ENCODE measurements at places on chromosomes 2 and 18.

DNA sequence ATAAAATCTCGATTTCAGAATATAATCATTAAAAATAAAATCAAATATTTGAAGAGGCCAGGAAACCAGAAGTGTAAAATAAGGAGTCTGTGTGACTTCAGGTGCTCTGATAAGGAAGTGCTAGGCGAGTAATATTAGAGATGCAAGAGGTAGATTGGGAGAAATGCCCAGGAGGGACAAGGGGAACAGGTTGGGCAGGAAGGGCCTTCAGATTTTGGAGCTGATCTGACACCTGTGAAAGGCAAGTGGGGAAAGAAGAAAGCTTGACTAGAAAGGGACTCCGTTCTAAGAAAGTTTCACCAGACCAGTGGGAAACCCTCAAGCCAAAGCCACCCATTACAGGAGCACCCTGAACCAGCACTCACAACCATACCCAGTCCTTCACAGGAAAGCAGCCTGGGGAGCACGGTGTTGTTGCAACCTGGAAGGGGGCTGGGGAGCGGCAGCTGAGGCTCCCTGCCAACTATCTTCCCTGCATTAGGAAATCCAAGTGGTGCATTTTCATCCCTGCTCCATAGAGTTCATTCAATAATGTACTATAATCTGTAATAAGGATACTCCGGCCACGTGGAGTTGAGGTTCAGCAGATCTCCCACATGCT is 57.5 kb upstream of the GREB1L start:
- DNase-seq = no peak

- no peak for DNase-seq
Observed at GRCh38 chr2:170163411-170164065, 14.4 kb upstream of the MYO3B start.

GRCh38 chr18:65876310-65876709 is 125.5 kb downstream of the CDH7 start:
- DNase-seq = no peak

- no peak for DNase-seq
Observed at GRCh38 chr2:30763151-30763660, 44.0 kb downstream of the CAPN13 start.

- DNase-seq = no peak
Observed at GRCh38 chr2:106097038-106098000, 96.8 kb downstream of the UXS1 start.

DNA sequence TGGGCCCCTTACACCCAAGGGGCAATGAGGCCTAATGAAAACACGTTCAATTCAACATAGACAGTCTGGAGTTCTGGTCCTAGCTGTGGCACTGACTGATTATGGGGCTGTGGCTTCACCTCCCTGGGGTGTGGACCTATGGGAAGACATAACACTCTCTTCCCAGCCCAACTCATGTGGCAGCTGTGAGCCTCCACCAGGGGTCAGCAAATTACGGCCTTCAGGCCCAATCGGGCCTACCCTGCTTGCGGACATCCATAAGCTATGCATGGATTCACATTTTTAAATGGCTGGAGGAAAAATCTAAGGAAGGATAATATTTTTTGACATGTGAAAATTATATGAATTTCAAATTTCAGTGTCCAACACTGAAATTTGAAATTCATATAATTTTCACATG is 101.3 kb downstream of the LOXHD1 start:
- peak; percentile 26 for DNase-seq

DNA sequence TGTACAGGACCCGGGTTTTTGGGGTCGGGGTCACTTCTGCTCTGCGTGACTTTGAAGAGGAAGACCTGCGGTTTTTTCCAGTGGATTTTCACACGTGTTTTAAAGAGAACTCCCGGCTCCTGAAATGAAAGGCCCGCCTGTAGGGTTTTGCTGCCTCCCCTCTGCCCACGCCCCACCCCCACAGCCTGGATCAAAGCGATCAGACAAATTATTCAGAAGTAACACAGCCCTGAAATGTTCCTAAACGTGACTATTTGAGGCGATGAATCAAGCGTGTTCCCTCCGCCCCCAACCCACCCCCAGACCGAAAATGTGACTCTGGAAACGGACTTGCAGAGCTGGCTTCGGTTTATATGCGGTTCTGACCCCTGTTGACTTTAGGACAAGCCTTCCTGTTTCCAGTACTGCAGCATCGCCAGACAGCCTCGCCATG is 28.7 kb upstream of the SMIM21 start:
- peak; percentile 25 for DNase-seq

DNA sequence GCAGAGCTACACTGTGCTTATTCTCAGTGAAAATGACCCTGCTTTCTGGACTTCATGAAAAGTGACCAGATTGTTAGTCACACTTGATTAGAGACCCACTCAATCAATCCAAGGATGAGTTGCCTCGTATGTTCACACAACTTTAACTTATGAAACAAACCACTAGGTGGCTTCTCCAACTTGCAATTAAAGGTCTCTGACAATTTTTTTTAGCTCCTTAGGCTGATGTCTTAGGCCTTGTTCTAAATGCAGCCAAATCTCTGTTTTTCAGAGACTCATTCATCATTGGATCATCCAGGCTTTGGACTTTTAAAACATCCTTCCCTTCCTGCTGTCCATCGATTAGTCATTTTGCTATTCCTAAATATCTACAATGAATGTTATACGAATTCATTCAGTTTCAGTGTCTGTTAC is 63.4 kb downstream of the MREG start:
- DNase-seq = no peak

DNA sequence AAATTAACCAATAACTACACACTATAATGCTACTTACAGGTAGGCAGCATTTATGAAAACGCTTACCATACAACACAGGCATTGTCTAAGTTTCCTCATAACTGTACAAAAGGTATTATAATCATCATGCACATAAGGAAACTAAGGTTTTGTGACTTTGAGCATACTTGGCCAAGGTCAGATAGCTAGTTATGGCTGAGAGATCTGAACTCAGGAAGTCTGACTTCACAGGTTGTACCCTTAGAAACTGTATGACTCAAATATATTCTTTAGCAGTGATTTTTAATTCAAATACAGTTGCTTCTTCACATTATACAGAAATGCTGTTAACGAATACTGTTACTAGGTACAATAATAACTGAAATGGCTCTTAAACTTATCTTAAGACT is 89.3 kb downstream of the TRIP12 start:
- DNase-seq = no peak

- DNase-seq = no peak
Observed at GRCh38 chr2:46462936-46463335, 16.4 kb upstream of the TMEM247 start.

DNA sequence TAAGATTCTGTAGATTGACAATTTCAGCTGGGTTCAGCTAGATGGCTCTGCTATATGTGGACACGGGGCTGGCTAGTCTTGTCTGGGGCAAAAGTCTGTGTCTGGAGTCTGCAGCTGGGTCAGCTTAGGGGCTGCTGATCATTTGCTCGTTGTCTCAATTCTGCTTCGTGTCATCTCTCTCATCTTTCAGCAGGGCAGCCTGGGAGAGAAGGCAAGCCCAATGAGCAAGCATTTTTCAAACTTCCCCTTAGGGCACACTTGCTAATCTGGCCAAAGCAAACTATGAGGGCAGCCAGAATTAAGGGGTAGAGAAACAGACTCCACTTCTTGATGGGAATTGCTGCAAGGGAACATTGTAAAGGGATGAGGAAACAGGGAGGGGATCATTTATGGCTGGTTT is 462.6 kb downstream of the SLC4A3 start:
- no peak for DNase-seq

- DNase-seq = no peak
Observed at GRCh38 chr2:188529710-188530109, 238.0 kb downstream of the GULP1 start.

GRCh38 chr18:31587529-31587928 is 4.1 kb upstream of the TTR start:
- no peak for DNase-seq

GRCh38 chr2:206708286-206708685 is 9.9 kb downstream of the DYTN start:
- DNase-seq = no peak

DNA sequence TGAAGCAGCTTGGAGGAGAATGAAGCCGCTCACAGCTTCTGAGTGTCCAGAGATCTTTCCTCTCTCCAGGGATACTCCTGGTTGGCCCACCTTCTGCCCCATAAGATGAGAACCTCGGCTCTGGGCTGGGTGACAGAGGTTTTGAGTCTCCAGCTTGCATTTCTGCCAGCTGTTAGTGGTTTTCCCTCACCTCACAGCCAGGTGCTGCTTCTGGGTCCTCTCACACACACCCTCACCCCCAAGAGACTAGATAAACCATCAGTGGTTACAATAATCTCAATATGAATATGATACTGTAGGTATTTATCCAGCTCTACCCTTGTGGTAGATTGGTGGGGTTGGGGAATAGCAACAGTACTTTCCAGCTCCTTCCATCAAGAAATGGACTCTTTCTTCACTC is 161.7 kb upstream of the SIX3 start:
- DNase-seq = no peak

- no peak for DNase-seq
Observed at GRCh38 chr2:43803113-43803512, 29.3 kb downstream of the DYNC2LI1 start.

DNA sequence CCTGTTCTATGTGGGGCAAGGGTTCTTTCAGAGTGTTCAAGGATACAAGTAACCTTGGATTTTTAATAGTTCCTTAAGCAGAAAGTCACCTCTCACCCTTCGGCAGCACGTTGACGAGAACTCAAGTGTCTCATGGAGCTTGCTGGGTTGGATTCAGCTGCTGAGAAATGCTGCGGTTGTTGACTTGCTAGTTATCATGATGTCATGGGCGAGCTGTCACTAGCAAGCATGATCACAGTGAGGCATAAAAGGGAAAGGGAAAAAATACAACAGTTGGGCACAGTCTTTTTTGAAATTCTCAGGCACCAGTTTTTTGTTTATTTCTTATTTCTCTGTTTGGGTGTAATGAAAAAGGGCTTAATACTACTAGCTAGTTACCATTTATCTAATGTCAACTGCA is 53.2 kb downstream of the ADCYAP1 start:
- DNase-seq = no peak

DNA sequence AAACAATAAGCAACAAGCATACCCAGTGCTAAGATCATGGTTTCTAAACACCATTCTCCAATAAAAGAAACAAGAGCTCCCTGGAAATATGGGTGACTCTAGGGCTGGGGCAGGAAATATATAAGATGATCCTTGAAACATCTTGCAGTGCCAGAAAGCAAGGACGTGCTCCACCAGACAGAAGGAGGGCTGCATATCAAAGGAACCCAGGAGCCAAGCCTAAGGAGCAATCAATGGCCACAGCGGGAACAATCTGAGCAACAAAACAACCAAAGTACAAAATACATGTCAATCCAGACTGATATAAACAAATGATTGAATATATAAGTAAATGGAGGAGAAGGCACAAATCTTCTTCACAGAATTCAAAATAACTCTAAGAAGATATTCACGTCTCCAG is 10.1 kb downstream of the SPIRE1 start:
- no peak for DNase-seq

DNA sequence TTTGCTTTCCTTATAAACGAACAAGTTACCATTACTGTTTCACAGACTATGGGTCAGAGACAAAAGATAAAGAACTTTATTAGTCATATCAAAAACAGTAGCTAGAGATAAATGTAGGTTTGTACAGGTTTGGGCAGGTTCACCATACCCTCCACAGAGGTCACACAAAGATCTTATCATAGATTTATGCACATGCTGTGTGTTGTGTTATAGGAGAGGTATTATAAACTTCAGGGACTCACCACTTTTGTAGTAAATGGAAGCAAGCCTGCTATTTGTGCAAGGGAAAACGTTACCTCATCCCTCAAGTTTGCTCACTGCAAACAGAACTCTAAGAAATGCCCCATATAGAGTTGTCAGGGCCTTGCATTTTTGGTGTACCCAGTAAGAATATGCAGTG is 584.5 kb upstream of the LRRTM1 start:
- DNase-seq = no peak

- no peak for DNase-seq
Observed at GRCh38 chr2:134123332-134123731, 130.5 kb upstream of the MGAT5 start.

- no peak for DNase-seq
Observed at GRCh38 chr2:181145645-181146044, 165.2 kb downstream of the UBE2E3 start.

DNA sequence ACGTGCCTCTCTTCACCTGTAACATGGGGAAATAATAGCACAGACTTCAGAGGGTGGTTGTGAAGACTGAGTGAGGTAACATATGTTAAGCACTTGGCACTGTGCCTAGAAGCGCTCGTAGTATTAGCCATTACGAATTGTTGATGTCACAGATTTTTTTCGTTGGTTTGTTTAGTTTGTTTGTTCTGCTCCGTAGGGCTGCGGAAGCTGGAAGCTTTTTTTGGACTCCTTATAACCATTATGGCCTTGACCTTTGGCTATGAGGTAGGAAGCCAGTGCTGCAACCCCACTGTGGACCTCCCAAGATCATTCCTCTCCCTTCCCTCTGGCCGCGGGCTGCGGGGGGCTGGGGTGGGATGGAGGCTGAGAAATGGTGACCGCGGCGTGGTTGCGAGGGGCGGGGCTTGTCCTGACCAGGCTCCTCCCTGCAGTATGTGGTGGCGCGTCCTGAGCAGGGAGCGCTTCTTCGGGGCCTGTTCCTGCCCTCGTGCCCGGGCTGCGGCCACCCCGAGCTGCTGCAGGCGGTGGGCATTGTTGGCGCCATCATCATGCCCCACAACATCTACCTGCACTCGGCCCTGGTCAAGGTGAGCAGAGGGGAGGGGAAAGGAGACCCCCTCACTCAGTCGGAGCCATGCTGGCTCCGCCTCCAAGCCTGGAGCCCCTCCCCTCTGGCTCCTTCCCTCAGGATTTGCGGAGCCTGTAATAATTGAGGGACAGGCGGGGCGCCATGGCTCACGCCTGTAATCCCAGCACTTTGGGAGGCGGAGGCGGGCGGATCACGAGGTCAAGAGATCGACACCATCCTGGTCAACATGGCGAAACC is 5.5 kb downstream of the SLC11A1 start:
- no peak for DNase-seq

DNA sequence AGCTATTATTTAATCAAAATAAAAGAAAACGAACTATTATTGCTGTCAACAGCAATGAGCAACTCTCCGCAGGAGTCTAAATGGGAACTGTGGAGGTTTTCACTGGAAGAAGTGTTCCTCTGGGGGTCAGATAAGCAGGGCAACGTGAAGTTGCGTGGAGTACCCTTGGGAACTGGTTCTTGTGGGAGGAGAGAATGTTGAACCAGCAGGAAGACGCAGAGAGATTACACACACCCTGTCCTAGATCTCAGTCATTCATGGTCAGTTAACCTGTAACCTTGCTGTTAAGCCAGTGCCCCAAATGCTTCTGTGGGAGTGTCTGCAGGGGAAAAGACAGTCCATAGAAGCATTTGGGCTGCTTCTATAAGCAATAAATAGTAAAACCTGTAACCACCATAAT is 20.4 kb upstream of the CABLES1 start:
- DNase-seq = no peak

- no peak for DNase-seq
Observed at GRCh38 chr2:218733171-218734021, 22.8 kb downstream of the TTLL4 start.

DNA sequence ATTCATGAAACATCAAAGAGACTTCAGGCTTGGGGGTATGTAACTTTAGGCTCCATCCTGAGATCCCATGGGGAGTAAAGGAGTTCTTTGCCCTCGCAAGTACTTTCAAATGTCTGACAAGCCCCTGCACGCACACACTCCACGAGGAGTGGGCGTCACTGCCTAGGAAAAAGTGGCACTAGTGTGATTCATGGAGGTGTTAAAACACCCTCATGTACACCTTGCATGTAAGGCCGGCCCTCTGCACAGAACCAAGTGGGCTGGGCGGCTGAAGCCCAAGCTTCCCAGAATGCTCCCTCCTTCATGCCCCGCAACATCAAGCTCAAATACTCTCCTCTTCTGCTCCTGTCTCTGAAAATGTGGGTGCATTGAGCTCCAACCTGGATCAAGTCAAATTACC is 7.8 kb downstream of the HS1BP3 start:
- no peak for DNase-seq

GRCh38 chr2:119435953-119436297 is 4.3 kb downstream of the TMEM37 start:
- no peak for DNase-seq
